SW 1271 (cell line): ENCODE measurements at places on chromosomes 1 and 21.
A peak's percentile ranks its signal among the peaks of the same experiment; 100 is the strongest.

- no peak for DNase-seq
Observed at GRCh38 chr21:25637851-25638659, 1.0 kb upstream of the JAM2 start.

GRCh38 chr1:239816081-239816782 is 275.5 kb upstream of the FMN2 start:
- peak; percentile 71 for DNase-seq

- DNase-seq: peak; percentile 53
Observed at GRCh38 chr1:153536012-153536670, 350 bp upstream of the S100A6 start.

DNA sequence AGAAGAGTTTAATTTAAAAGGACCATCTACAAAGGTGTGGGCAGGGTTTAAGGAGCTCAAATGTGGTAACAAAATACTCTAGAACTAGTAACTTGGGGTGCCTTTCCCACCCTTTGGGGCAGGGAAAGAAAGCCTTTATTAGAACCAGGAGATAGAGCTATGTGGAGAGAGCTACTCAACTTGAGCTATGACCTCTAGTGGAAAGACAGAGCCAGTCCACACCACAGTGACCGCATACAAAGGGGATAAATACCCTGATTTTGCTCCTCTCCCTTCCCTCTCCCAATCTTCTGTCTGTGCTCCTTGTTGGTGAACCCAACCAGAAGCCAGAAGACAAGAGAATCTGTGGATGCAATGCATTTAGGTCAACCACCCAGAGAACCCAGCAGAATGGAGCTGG is 54.4 kb upstream of the JAK1 start:
- DNase-seq: no peak

DNA sequence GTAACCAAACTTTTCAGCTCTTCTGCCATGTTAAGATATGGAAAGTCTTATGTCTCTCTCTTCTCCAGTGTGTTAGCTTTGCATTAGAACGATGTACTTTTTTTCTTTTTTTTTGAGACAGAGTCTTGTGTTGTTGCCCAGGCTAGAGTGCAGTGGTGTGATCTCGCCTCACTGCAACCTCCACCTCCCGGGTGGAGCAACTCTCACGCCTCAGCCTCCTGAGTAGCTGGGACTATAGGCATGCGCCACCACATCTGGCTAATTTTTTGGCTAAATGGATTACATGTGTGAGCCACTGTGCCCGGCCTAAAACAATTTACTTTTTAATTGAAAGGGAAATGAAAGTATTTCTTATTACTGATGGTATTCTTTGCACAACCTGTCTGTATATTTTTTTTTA is 35.8 kb downstream of the SPEN start:
- no peak for DNase-seq

- DNase-seq: peak; percentile 2
Observed at GRCh38 chr1:5620997-5621396, 371.2 kb downstream of the NPHP4 start.

- no peak for DNase-seq
Observed at GRCh38 chr21:44684483-44684882, 2.5 kb upstream of the KRTAP12-1 start.

DNA sequence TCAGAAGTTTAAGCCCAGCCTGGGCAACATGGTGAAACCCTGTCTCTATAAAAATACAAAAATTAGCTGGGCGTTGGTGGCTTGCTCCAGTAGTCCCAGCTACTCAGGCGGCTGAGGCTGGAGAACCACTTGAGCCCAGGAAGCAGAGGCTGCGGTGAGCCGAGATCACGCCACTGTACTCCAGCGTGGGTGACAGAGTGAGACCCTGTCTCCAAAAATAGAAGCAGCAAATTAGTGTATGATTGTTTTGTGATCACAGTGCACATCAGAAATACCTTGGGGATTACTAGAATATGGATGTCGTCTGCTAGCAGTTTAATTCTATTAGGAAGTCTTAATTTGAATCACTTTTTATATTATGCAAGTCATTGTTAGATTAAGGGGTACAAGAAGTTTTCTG is 59.0 kb downstream of the ZBTB17 start:
- DNase-seq: no peak

GRCh38 chr1:23475134-23475628 is 8.8 kb downstream of the ASAP3 start:
- no peak for DNase-seq
